ENCODE measurements at places on chromosomes 4 and X. TPM values are rescaled to one million over a fixed set of nuclear protein-coding genes. Genes with fewer than 3 reads are reported as not detected.

- DNase-seq, result no peak
Measured at GRCh38 chr4:8040607-8041006, 100.9 kb upstream of the AFAP1 start.

DNA sequence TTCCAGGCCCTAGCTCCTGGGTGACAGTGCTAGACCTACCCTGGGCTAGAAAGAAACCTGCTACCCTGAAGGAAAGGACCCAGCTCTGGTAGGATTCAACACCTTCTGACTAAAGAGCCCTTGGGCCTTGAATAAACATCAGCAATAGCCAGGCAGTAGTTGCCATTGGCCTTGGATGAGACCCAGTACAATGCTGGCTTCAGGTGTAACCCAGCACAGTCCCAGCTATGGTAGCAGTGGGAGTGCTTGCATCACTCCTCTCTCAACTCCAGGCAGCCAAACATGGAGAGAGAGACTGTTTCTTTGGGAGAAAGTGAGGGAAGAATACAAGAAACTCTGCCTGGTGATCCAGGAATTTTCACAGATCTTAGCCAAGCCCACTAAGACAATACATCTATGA, 73.5 kb upstream of the CXorf66 start:
- DNase-seq, result no peak

PFKFB1 gene
- polyA plus RNA-seq, result 1.4 TPM

SSX2B gene
- not detected for polyA plus RNA-seq

ETDB gene
- polyA plus RNA-seq, result not detected

GPAT3 gene
- 0.99 TPM for polyA plus RNA-seq

DNA sequence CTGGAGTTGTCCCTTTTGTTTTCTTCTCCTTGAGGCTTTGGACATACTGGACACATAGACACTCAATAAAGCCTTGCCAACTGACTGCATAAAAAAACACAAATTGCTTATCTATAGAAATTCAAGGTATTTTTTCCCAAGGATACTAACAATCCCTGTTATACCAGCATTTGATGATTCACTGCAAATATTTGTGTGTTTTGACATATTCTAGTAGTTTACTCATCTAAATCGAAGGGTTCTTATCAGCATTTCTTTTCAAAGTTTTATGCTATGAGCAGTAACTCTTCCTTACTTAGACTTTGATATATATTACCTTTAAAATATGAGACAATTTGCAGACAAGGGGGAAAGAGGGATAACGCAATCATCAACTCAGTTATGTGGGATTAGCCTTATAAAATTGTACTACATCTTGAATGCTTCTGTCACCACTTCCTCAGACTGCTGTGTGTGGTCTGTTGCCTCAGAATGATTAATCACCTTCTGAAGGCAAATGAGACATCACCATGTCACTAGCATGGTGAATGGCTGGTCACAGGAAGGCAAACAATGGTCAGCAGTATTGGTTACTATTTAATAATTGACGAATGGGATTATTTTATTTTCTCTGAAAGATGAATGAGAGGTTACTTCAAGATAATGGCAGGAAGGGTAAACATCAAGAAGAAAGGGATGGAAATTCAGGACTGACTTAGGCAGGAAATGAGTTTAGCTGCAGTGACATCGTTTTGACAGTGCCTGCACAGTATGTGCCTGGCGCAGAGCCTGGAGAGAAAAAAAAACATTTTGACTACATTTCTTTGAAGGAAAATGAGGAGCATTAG, 544.3 kb upstream of the CNKSR2 start:
- no peak for DNase-seq

- DNase-seq, result no peak
Measured at GRCh38 chrX:84118769-84119168, 69.2 kb downstream of the RPS6KA6 start.

EPHA5 gene
- polyA plus RNA-seq, result not detected

CTAG2 gene
- polyA plus RNA-seq, result 1.2 TPM

- no peak for DNase-seq
Measured at GRCh38 chr4:187118166-187118565, 394.5 kb upstream of the FAT1 start.

DNA sequence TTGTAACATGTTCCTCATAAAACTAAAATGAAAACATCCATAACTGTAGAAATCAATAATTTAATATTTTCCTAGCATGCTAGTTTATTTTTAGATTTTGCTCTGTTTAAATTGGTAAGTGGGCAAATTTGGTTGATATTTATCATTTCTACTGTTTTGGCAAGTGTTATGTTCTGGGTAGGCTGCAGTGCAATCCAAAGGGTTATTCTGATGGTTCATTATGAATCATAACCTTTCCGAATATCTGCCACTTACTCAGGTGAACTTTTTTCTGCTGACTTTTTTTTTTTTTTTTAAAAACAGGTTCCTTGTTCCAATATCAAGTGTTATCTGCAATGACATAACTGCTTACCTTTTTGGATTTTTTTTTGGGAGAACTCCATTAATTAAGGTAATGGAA, 52.0 kb downstream of the CDS1 start:
- no peak for DNase-seq

Measured in pancreas (tissue), 10 donors.